ENCODE measurements at places on chromosomes 6 and 20. TPM values are rescaled to one million over a fixed set of nuclear protein-coding genes. Genes with fewer than 3 reads are reported as not detected.

GRCh38 chr20:325045-325888 lies at the start of gene SOX12:
SOX12 (plus strand) TSS chr20:325552; CDS start chr20:325925, 373 bp downstream.
- H3K4me3 ChIP-seq = peak within 1 kb of the TSS; percentile 60
- H3K4me1 ChIP-seq = peaks cover 17% of the 10 kb centered on the region
- H3K27me3 ChIP-seq = no peaks in the 10 kb centered on the region
- DNase-seq = peak; percentile 98
- peak within 1 kb of the TSS; percentile 98 for H3K27ac ChIP-seq
- peaks cover 2% of the 10 kb centered on the region for H3K36me3 ChIP-seq

GRCh38 chr6:57024775-57025174 lies 21.7 kb upstream of the KIAA1586 start:
- H3K36me3 ChIP-seq = no peaks in the 10 kb centered on the region
- no peak for DNase-seq
- H3K4me3 ChIP-seq = no peak overlapping the region
- H3K27me3 ChIP-seq = no peaks in the 10 kb centered on the region
- no peaks in the 10 kb centered on the region for H3K4me1 ChIP-seq
- H3K27ac ChIP-seq = no peak overlapping the region

- H3K4me3 ChIP-seq = no peak overlapping the region
- H3K27me3 ChIP-seq = no peaks in the 10 kb centered on the region
- H3K27ac ChIP-seq = no peak overlapping the region
- H3K36me3 ChIP-seq = peaks cover 12% of the 10 kb centered on the region
- no peak for DNase-seq
- peaks cover 4% of the 10 kb centered on the region for H3K4me1 ChIP-seq
Measured at GRCh38 chr20:51661609-51662178, 106.5 kb downstream of the ATP9A start.

GRCh38 chr6:43757966-43758616 lies 11.9 kb upstream of the VEGFA start:
- no peak overlapping the region for H3K27ac ChIP-seq
- H3K4me3 ChIP-seq = no peak overlapping the region
- no peaks in the 10 kb centered on the region for H3K4me1 ChIP-seq
- H3K27me3 ChIP-seq = no peaks in the 10 kb centered on the region

DNA sequence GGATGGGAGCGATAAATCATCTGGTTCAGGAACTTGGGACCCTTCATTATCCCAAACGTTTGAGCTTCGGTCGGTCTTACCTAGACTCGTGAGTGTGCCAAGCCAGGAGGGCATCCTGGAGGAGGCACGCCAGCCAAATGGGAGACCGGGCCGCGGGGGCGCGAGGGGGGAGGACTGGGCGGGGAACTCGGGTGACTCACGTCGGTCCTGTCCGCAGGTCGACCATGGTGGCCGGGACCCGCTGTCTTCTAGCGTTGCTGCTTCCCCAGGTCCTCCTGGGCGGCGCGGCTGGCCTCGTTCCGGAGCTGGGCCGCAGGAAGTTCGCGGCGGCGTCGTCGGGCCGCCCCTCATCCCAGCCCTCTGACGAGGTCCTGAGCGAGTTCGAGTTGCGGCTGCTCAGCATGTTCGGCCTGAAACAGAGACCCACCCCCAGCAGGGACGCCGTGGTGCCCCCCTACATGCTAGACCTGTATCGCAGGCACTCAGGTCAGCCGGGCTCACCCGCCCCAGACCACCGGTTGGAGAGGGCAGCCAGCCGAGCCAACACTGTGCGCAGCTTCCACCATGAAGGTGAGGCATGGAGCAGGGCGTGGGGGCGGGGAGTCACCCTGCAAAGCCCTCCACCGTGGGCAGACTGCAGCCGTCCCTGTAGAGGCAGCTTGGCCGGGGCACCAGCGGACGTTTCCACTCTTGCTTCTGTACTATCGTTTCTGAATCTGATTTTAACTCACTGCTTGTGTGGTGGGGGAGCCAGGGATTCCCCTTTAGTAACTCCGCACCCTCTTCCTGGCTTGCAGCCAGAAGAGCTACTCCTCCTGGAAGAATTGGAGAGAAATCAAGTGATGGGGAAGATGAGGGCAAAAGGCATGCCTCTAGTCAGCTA lies 2.7 kb downstream of the BMP2 start:
- DNase-seq = no peak
- no peak overlapping the region for H3K27ac ChIP-seq
- peaks cover 29% of the 10 kb centered on the region for H3K4me1 ChIP-seq
- H3K27me3 ChIP-seq = peaks cover 11% of the 10 kb centered on the region
- H3K4me3 ChIP-seq = peak overlapping the region; percentile 66

- no peaks in the 10 kb centered on the region for H3K36me3 ChIP-seq
- no peak overlapping the region for H3K4me3 ChIP-seq
- H3K27me3 ChIP-seq = no peaks in the 10 kb centered on the region
- no peak for DNase-seq
Measured at GRCh38 chr6:142679907-142680700, 264.9 kb downstream of the HIVEP2 start.

DNA sequence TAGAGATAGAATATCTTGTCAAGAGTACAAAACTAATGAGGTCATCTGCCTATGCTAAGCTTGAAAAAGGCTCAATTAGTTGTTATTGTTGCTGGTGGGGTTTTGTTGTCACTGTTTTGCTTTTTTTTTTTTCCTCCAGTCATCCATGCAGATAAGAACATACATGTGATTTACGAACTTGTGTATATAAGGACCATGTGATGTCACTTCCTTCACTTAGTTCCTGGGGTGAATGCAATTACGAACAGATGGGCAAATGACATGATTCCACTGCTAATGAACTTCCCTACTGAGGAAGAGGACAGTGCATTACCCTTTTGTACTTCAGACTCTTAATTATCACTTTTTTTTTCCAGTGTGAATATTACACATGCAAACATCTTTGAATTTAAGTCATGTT lies 1175.3 kb upstream of the GJE1 start:
- no peaks in the 10 kb centered on the region for H3K27me3 ChIP-seq
- H3K4me3 ChIP-seq = no peak overlapping the region
- H3K4me1 ChIP-seq = no peaks in the 10 kb centered on the region
- H3K27ac ChIP-seq = no peak overlapping the region

- no peak overlapping the region for H3K4me3 ChIP-seq
- no peak overlapping the region for H3K27ac ChIP-seq
- no peaks in the 10 kb centered on the region for H3K36me3 ChIP-seq
- no peak for DNase-seq
- peaks cover 10% of the 10 kb centered on the region for H3K4me1 ChIP-seq
- H3K27me3 ChIP-seq = no peaks in the 10 kb centered on the region
Measured at GRCh38 chr6:33827546-33828451, 24.0 kb upstream of the MLN start.

DNA sequence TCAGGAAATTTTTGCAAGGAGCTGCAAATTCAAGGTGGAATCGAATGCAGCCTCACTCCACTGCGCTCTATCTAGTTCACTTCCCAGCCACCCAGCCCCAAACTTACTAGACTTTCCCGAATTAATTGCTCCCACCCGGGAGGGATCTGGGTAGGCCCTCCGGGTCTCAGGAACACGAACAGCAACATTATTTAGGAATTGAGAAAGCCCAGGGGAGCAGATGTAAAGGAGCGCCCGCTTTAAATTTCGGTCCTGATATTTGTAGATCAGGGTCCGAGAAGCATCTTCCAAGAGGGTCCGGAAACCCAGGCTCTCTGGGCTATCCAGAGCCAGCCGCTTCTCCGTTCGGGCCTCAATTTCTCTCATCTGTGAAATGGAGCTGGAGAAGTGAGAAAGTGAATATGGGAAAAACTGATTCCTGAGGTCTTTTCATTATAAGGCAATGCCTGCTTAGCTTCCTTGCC lies 490 bp upstream of the ID1 start:
- no peak for DNase-seq
- peaks cover 37% of the 10 kb centered on the region for H3K4me1 ChIP-seq
- peak overlapping the region; percentile 91 for H3K27ac ChIP-seq
- no peaks in the 10 kb centered on the region for H3K36me3 ChIP-seq
- no peaks in the 10 kb centered on the region for H3K27me3 ChIP-seq
- peak overlapping the region; percentile 71 for H3K4me3 ChIP-seq

DNA sequence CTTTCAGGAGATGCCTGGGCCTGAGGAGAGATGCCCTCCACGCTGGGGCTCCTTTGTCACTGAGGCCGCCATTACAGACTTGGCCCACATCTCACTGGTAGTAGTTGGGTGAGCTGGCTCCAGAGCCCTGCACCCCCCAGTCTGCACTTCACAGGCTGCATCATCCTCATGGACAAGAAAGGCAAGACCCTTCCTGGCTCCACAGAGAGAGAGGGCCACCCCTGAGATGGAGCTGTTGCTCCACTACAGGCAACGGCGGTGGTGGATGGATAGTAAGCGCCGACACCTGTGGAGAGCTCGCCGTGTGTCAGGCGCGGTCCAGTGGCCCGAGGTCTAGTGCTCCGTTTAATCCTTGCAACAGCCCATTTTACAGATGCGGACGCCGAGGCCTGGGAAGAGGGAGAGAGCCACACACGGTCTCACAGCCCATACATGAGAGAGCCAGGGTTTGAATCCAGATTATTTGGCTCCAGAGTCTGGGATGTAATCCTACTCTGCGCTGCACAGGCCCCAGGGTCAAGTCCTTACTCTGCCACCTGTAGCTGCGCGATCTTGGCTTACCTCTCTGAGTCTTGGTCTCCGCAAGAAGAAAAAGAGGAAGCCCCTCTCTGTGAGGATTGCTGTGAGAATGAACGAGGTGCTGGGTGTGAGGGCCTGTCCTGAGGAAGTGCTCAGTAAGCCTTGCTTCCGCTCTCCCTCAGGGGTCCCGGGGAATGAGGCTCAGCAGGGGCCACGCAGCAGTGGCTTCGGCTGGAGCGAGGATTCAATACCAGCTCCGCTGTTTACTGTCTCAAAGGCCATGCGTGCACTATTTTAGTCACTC lies 34.5 kb downstream of the SPDEF start:
- no peaks in the 10 kb centered on the region for H3K36me3 ChIP-seq
- H3K27ac ChIP-seq = no peak overlapping the region
- H3K27me3 ChIP-seq = no peaks in the 10 kb centered on the region
- peaks cover 4% of the 10 kb centered on the region for H3K4me1 ChIP-seq
- DNase-seq = no peak

- DNase-seq = no peak
- no peaks in the 10 kb centered on the region for H3K36me3 ChIP-seq
- H3K4me1 ChIP-seq = no peaks in the 10 kb centered on the region
- no peaks in the 10 kb centered on the region for H3K27me3 ChIP-seq
- no peak overlapping the region for H3K27ac ChIP-seq
Measured at GRCh38 chr6:6235786-6236185, 84.7 kb downstream of the F13A1 start.

DNA sequence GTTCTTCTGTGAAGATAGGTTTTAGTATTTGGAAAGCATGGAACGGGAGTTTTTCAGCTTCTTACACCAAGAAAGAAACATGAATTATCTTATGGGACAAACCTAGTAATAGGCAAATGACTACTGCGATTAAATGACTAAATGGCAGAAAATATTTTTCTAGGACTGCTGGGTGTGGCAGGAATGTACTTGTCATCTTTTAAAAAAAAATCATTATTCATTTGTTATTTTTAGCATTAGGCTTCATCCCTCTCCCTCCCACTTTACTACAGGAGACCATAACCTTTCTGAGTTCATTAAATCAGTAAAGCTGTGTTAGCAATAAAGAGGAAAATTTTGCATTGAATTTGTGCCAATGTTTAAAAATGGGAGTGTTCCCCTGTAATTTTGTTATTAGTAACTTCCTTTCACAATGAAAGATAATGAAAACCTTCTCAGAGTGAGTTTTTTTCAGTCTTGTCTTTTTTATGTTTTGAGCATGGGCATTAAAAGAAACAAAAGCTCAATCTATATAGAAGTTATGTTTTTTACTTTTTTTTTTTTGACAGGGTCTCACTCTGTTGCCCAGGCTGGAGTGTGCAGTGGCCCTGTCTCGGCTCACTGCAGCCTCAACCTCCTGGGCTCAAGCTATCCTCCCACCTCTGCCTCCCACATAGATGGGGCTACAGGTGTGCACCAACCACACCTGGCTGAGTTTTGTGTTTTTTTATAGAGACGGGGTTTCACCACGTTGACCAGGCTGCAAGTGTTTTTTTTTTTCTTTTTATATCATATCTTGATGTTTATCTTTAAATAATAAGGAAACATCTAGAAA lies 105.6 kb upstream of the CLDN20 start:
- no peak overlapping the region for H3K27ac ChIP-seq
- peaks cover 24% of the 10 kb centered on the region for H3K4me1 ChIP-seq
- no peak overlapping the region for H3K4me3 ChIP-seq
- DNase-seq = no peak

DNA sequence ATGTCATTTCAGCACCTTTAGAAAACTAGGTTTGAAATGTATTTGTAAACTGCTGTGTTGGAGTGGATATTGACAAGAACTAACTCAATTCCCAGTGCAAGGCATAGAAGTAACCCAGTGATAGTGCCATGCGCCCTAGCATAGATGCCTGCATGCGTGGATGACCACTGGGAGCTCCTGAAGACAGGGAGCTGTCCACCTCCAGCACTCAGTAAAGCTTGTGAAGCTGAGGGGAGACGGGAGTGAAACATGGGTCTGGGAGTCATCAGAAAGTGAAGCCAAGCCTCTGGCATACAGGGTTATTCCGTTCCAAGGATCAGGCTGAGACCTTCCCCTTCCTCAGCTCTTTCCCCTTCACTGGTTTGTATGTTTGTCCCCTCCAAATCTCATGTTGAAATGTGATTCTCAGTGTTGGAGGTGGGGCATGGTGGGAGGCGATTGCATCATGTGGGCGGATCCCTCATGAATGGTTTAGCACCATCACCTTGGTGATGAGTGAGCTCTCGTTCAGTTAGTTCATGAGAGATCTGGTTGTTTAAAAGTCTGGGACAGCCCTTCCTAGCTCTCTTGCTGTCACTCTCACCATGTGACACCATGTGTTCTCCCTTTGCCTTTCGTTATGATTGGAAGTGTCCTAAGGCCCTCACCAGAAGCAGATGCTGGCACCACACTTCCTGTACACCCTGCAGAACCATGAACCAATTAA lies 146.5 kb upstream of the FERMT1 start:
- H3K36me3 ChIP-seq = no peaks in the 10 kb centered on the region
- peaks cover 8% of the 10 kb centered on the region for H3K4me1 ChIP-seq
- no peaks in the 10 kb centered on the region for H3K27me3 ChIP-seq
- DNase-seq = no peak
- no peak overlapping the region for H3K4me3 ChIP-seq

- H3K4me3 ChIP-seq = no peak overlapping the region
- no peaks in the 10 kb centered on the region for H3K36me3 ChIP-seq
- no peak overlapping the region for H3K27ac ChIP-seq
- H3K27me3 ChIP-seq = no peaks in the 10 kb centered on the region
- DNase-seq = no peak
- H3K4me1 ChIP-seq = no peaks in the 10 kb centered on the region
Measured at GRCh38 chr6:114153448-114153847, 182.5 kb upstream of the HDAC2 start.

Gene ASIP
- not detected for total RNA-seq

Gene OXT
- total RNA-seq = not detected

Gene FBXO5
- 2.1 TPM for total RNA-seq

Gene CRNKL1
- 23.2 TPM for total RNA-seq

Gene BCAS1
- total RNA-seq = 0.46 TPM

Gene MYH7B
- total RNA-seq = 0.17 TPM

Gene EFCAB8
- 0.17 TPM for total RNA-seq

Measured in esophagus muscularis mucosa (tissue), 4 donors.